SK-MEL-5 (cell line): ENCODE measurements at places on chromosomes 12 and 14.

DNA sequence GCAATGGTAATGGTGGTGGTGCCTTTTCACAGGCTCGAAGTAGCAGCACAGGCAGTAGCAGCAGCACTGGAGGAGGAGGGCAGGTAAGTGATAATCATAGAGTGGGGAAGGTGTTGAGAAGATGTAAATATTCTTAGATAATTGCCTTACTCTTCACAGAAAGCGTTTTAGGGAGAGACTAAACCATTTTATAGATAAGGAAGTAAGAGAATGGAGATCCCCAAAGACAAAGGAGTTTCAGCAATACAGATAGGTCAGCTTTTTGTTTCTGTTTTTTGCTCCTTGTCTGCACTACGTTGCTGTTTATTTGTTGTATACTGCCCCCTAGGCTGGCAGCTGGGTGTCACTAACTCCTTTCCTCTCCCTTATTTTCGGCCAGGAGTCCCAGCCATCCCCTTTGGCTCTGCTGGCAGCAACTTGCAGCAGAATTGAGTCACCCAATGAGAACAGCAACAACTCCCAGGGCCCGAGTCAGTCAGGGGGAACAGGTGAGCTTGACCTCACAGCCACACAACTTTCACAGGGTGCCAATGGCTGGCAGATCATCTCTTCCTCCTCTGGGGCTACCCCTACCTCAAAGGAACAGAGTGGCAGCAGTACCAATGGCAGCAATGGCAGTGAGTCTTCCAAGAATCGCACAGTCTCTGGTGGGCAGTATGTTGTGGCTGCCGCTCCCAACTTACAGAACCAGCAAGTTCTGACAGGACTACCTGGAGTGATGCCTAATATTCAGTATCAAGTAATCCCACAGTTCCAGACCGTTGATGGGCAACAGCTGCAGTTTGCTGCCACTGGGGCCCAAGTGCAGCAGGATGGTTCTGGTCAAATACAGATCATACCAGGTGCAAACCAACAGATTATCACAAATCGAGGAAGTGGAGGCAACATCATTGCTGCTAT, 2.0 kb downstream of the SP1 start:
- peak; percentile 86 for DNase-seq

- no peak for DNase-seq
Observed at GRCh38 chr12:65876898-65877721, 52.8 kb downstream of the HMGA2 start.

GRCh38 chr12:11853126-11853525, 203.7 kb downstream of the ETV6 start:
- no peak for DNase-seq

- no peak for DNase-seq
Observed at GRCh38 chr12:104536841-104537240, 80.1 kb downstream of the CHST11 start.

DNA sequence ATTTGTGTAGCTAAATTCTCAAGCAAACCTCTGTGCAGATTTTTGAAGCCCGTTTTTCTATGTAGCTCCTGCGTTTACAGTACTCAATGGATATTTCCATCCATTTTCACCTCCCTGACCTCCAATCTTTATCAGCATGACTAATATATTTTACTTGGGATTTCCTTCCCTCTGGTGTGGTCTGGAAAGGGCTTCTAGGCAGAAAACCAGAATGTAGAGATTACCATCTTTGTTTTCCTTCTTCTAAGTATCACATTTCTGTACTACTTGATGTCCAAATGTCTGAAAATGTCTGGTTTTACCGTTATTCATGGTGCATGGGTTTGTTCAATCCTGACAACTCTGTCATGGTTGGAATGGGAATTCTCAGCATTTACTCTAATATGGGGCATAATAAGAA, 907.6 kb upstream of the FLRT2 start:
- no peak for DNase-seq

DNA sequence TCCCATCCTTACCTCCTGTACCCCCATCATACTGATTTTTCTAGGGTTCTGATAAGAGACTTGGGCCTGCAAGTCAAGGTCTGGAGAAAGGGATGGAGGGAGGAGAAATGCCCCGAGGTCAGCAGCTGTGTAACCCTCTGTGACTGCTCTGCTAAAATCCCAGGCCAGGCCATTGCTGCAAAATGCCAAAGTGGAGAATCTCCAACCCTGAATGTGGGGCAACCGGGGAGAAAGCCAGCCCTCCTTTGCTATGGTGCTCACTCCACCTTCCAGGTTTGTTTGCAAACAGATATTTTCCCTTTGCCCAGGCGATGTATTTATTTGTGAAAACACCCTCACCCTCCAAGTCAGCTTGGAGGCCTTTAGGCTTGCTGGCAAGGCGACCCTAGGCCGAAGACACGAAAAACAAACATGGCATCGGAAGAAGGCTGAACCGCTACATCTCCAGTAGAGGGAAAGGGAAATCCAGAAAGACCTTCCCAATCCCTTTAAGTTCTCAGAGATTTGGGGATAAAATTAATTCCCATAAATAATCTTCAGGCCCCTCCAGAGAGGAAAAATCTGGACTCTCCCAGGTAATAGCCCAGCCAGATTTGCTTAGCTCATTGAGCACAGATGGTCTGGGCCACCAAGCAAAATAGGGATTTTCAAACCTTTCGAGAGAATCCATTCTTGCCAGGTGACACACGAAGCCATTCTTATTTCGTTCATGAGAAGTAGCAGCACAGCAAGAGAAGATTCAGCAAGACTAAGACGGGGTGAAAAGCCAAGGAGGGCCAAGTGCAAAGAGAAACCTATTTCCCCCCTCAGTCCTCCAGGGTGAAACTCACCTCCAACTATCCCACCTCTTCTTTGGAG, 1.3 kb upstream of the TBX5 start:
- no peak for DNase-seq

- no peak for DNase-seq
Observed at GRCh38 chr14:69152902-69153151, at the start of gene DCAF5. Gene DCAF5 (minus strand): TSS chr14:69153119. CDS start chr14:69152978, 141 bp downstream.

- DNase-seq: no peak
Observed at GRCh38 chr12:104694711-104695110, 238.0 kb downstream of the CHST11 start.

DNA sequence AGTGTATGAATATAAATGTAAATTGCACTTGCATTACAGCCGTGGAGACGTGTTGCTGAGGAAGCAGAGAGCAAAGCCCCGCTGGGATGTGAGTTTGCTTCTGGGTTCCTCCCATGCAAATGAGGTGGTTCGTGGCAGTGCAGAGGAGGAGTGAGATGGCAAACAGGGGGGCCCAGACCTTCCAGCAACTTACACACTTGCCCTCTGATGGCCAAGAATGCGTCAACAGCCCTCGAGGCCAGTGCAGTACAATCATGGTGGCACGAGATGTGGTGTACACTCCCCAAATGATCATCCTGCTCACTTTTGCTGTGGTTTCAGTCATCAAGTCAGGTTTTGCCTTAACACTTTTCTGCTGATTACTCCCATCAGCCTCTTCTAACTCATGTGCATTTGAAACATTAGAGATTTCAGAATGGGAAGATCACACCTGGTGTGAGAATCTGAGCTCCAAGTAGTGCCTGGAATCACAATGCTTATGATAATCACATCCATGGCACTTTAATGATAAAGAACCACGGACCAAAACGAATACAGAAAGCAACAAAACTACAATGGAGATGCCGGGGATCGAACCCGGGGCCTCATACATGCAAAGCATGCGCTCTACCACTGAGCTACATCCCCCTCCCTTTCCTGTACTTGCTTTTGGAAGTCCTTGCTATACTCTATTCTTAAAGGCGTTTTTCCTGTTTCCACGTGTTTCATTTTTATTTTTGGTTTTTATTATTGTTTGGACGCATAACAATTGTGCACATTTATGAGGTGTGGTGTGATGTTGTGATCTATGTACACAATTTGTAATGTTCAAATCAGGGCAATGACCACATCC, 7.0 kb upstream of the UBC start:
- peak; percentile 80 for DNase-seq

- DNase-seq: no peak
Observed at GRCh38 chr14:73665130-73665529, 20.3 kb downstream of the DNAL1 start.

- DNase-seq: no peak
Observed at GRCh38 chr12:120992989-120993388, 14.6 kb downstream of the HNF1A start.

GRCh38 chr12:49377386-49377785, 10.1 kb downstream of the SPATS2 start:
- DNase-seq: no peak

GRCh38 chr14:104647467-104648043, 41.9 kb upstream of the INF2 start:
- no peak for DNase-seq

- peak; percentile 92 for DNase-seq
Observed at GRCh38 chr12:108850854-108851573, 6.4 kb downstream of the SSH1 start.

GRCh38 chr12:66392266-66392915, 90.1 kb downstream of the HELB start:
- DNase-seq: no peak

DNA sequence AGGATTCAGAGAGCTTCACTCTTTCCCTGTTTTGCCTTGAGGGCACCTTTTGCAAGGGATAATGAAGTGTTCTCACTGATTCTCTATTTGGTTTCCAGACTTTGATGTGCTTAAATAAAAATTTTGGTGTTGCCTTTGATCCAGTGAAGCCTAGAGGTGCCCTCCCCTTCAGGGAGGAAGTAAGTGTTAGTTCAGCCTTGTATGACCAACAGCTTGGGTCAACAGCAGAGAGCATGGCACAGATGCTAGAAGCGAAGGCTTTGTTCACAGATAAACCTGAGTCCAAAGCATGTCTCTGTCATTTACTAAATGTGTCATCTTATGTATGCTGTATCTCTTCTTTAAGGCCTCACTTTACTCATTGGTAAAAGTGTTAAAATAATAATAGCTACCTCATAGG, 52.8 kb upstream of the STXBP6 start:
- no peak for DNase-seq

DNA sequence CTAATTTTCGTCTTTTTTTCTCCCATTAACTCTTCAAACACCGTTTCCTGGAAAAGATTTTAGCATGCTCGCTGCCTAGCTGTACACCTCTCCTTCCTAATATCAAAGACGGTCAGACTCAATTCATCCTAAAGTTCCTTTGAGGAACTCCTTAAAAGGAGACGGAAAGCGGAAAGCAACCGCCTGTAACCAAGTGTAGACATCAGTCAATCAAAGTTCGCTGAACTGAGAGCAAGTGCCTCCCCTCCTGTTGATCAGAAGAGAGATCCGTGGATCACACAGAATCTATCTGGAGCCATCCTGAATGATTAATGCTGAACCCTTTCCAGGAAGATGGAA, 412 bp upstream of the TEP1 start:
- peak; percentile 12 for DNase-seq

GRCh38 chr14:83908419-83908818, 1621.5 kb upstream of the FLRT2 start:
- no peak for DNase-seq

DNA sequence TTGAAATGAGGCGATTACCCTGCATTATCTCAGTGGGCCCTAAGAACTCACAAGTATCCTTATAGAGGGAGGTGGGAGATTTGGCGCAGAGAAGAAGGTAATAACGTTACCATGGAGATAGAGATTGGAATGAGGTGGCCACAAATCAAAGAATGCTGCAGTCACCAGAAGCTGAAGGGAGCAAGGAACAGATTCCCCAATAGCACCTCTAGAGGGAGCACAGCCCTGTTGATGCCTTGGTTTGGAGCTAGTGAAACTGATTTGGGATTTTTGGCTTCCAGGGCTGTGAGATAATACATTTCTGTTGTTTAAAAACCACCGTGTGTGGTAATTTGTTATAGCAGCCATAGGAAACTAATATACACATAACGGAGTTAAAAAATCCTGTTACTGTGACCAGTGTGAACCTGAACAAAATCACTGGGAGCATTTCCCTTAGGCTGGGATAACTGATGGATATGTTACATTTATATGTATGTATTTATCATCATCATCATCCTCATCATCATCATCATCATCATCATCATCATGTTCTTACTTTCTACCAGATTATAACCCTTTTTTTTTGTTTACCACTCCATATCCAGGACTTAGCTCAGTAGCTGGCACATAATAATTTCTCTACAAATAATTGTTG, 100.3 kb downstream of the LIN7A start:
- DNase-seq: peak; percentile 70

DNA sequence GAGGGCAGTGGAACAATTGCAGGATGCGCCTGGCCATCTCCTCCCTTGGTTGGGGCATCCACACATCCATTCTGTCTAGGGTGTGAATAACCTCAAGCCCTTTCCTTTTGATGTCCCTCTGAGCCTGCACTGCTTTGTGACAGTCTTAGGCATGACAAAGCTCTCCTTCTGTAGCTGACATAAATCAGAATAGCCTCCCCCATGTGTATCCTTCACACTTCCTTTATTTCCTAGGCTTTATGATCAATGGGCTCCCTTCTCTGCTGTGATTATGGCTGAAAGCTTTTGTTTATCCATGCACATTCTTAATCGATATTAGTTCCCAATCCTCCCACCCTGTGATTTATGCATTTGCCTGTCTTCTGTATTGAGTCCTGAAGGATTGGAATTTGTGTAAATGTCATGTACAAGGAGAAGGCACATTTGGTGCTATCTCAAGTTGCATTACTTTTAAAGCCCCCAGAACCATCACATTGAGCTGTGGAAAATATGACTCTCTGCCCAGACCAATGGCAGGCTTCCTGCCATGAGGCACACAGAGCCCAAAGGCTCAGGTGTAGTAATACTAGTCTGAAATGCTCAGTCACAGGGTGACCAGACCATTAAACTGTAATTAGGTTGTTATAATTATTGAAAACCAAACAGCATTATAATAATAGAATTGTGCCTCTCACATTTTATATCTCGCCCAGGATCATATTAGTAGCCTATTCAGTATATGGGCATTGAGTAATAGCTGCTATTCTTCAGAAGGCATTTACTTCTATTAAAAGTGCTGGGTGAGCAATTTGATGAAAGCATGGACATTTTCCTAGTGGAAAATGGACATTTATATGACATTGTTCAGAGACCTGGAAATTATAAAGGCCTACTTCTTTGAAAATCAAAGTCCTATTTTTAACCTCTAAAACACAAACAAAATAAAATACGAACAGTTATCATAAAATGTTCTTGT, 14.0 kb downstream of the EMP1 start:
- no peak for DNase-seq

DNA sequence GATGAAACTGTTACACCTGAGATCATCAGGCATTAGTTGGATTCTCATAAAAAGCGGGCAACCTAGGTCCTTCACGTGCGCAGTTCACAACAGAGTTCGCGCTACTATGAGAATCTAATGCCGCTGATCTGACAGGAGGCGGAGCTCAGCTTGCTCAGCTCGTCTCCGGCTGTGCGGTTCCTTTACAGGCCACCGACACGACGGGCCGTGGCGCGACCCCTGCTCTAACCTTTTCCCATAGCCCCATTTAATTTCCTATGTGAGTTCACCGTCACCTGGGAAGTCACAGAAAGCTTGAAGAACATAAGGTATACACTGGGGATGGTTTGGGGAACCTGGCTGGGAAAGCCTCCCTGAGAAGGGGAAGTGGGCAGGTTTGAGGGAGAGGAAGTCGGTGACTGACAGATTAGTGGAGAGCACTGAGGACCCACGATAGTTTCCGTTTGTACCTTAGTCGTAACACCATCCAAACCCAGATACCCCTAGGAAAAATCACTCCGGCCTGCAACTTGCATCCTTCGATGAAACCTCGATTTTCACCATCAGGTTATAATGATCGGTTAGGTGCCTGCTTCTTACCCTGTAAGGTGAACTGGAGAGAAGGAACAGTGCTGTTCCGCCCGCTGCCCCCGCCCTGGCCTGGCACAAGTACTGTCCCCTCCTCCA, 2.8 kb upstream of the AAAS start:
- no peak for DNase-seq

- no peak for DNase-seq
Observed at GRCh38 chr14:76939015-76939742, 89.3 kb downstream of the IRF2BPL start.

GRCh38 chr12:54266852-54267251, 13.1 kb downstream of the CBX5 start:
- no peak for DNase-seq

GRCh38 chr14:73553845-73554244, 4.9 kb downstream of the HEATR4 start:
- DNase-seq: no peak
